ENCODE measurements at places on chromosomes 13 and 19. TPM values are rescaled to one million over a fixed set of nuclear protein-coding genes. Genes with fewer than 3 reads are reported as not detected.
A peak's percentile ranks its signal among the peaks of the same experiment; 100 is the strongest.

GRCh38 chr13:25186187-25186586 lies 14.1 kb upstream of the AMER2 start:
- no peaks in the 10 kb centered on the region for H3K4me1 ChIP-seq
- H3K27me3 ChIP-seq: no peaks in the 10 kb centered on the region
- DNase-seq: no peak
- no peak overlapping the region for H3K27ac ChIP-seq
- no peaks in the 10 kb centered on the region for H3K36me3 ChIP-seq

GRCh38 chr19:403221-404027 lies 5.5 kb downstream of the C2CD4C start:
- no peak for DNase-seq
- no peak overlapping the region for H3K4me3 ChIP-seq
- no peaks in the 10 kb centered on the region for H3K4me1 ChIP-seq
- H3K27me3 ChIP-seq: peaks cover 11% of the 10 kb centered on the region
- no peaks in the 10 kb centered on the region for H3K36me3 ChIP-seq

- H3K36me3 ChIP-seq: no peaks in the 10 kb centered on the region
- no peak overlapping the region for H3K4me3 ChIP-seq
- DNase-seq: no peak
- H3K27me3 ChIP-seq: no peaks in the 10 kb centered on the region
- no peak overlapping the region for H3K27ac ChIP-seq
Observed at GRCh38 chr19:41915021-41915775, 13.1 kb downstream of the ERFL start.

DNA sequence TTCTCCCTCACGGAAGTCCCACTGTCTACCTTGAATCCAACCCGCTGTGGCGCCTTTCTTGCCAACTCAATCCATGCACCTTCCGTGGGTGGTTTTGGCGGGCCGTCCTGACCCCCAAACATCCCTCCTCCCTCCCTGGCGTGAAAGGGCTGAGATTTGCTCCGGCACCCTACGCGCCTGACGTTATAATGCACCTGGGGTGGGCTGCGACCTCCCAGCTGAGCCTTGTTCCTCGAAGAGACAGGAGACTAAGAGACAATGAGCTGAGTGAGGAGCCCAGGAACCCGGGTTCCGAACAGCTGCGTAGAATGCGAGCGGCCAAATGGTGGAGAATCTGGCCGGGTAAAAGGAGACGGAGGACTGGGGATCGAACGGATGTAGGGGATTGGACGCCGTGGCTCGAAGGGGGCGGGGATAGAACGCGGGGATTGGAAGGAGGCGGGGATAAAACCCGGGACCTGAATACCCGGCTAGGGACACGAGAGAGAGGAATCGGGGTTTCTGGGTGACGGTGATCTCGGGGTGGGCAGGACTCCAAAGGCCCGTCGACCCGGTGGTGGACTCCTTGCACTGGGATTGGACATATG lies at the start of gene CPT1C:
Gene CPT1C (plus strand): TSS at position 461 of the 587 bp plus-strand sequence. CDS start 1,137 bp downstream, outside the sequence.
- H3K27me3 ChIP-seq: no peaks in the 10 kb centered on the region
- DNase-seq: peak; percentile 89
- H3K27ac ChIP-seq: peak within 1 kb of the TSS; percentile 77
- H3K4me1 ChIP-seq: peaks cover 32% of the 10 kb centered on the region
- peak within 1 kb of the TSS; percentile 39 for H3K4me3 ChIP-seq

DNA sequence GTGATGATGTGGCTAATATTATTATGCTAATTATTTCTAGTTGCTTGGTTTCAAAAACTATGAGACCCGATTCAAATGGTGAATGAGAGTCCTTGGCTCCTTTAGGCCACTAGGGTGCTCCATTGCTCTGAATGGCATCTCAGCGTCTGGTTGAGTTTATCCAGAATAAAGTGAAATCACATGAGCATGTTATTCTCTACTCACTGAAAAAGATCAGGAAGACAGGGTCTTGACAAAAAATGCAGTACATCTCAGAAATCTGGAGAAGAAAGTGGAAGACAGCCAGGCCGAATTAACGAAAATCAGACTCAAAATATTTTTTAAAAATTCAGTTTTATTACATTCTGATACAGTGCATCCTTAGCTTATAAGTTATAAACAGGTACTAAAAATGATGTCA lies 516.2 kb downstream of the MYO16 start:
- H3K27ac ChIP-seq: no peak overlapping the region
- H3K36me3 ChIP-seq: no peaks in the 10 kb centered on the region
- DNase-seq: peak; percentile 46
- no peaks in the 10 kb centered on the region for H3K4me1 ChIP-seq
- peaks cover 13% of the 10 kb centered on the region for H3K27me3 ChIP-seq
- H3K4me3 ChIP-seq: no peak overlapping the region

GRCh38 chr19:52626915-52627314 lies 11.2 kb downstream of the ZNF83 start:
- no peak overlapping the region for H3K27ac ChIP-seq
- peaks cover 7% of the 10 kb centered on the region for H3K36me3 ChIP-seq
- no peak overlapping the region for H3K4me3 ChIP-seq
- no peak for DNase-seq

DNA sequence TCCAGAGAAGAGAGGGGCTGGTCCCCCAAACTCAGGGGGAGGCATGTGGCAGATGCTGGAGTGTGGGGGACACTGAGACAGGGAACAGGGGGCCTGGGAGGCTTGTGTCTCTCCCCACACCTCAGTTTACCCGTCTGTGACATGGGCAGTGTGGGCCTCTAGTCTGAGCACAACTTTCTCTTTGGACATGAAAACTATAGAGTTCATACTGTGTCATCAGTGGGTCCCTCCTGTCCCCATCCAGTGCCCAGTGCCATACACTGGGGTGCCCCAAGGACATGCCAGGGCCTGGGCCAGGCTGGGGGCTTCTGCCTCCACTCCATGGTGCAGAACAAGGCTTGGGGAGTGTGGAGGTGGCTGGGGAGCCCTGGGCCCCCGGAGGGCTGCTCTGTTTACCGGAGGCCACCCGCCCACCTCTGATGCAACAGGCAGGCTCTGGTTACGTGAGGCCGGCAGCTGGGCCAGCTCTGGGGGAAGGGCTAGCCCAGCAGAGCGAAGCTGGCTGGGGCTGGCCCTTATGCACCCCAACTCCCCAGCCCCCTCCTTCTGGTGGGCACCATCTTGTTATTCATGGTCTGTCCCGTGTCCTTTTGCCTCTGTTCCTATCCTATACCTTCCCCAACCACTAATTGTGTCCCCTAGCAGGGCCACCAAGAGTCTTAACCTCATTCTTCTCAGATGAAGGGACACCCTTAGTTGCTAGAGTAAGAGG lies 1.9 kb upstream of the MEF2B start:
- no peak overlapping the region for H3K4me3 ChIP-seq
- no peaks in the 10 kb centered on the region for H3K4me1 ChIP-seq
- H3K27ac ChIP-seq: no peak overlapping the region
- peaks cover 4% of the 10 kb centered on the region for H3K36me3 ChIP-seq
- DNase-seq: peak; percentile 12

- DNase-seq: no peak
- H3K27ac ChIP-seq: no peak overlapping the region
- no peaks in the 10 kb centered on the region for H3K4me1 ChIP-seq
- H3K27me3 ChIP-seq: no peaks in the 10 kb centered on the region
Observed at GRCh38 chr19:38163419-38164290, 60.4 kb downstream of the DPF1 start.

DNA sequence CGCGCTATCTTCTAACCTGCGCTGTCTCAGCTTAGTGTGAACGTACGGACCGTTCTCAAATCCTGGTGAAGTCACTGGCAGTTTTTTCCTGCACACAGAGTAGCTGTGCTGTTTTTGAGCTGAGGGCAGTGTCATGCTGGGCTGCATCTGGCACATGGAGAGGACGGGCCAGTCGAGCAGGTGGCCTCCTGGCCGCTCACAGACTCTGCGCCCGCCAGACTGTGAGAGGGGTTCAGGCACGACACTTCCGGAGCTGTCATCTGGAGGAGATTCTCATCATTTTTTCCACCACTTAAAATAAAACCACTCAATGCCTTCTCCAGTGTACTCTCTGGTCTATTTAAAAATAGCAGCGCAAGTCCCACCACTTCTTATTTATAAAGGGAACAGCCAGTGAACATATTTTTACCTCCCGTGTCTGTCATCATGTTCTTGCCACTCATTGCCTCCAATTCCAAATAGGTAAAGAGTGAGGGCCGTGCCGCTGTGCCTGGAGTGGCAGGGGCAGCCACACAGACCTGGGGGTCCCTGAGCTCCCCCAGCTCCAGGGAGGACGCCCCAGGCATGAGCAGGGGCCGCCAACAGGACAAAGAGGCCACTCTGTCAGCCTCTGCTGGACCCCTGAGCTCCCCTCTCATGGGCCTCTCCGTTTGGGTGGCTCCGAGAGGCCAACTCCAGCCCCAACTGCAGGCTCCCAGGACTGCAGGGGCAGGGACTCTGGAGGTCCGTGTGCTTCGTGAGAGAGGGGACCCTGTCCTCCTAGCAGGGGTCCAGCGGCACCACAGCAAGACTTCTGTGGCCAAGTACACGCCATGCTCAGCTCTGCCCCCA lies 36.9 kb upstream of the GRTP1 start:
- H3K36me3 ChIP-seq: no peaks in the 10 kb centered on the region
- DNase-seq: peak; percentile 39
- no peaks in the 10 kb centered on the region for H3K4me1 ChIP-seq
- no peaks in the 10 kb centered on the region for H3K27me3 ChIP-seq

GRCh38 chr19:29089315-29089870 lies 123.6 kb downstream of the UQCRFS1 start:
- H3K4me1 ChIP-seq: no peaks in the 10 kb centered on the region
- H3K27ac ChIP-seq: no peak overlapping the region
- H3K36me3 ChIP-seq: no peaks in the 10 kb centered on the region
- H3K4me3 ChIP-seq: no peak overlapping the region
- no peaks in the 10 kb centered on the region for H3K27me3 ChIP-seq

DNA sequence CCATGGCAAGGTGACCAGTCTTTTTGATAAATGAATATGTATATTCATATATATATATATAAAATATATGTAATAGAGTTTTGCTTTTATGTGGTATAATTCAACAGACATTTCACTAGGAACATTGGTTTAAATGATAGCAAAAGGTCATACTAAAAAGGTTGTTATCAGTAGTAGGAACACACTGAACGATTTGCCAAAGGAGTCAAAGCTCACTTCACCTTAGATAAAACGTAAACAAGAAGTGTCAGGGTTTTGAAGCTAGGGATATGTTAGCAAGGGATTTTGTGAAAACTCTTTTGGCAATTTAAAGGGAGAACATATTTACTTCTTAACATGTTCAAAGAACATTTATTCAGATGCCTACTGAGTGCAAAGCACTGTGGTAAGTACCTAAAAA lies 8.0 kb upstream of the HS6ST3 start:
- no peak overlapping the region for H3K27ac ChIP-seq
- H3K27me3 ChIP-seq: peaks cover 9% of the 10 kb centered on the region
- H3K4me3 ChIP-seq: no peak overlapping the region
- no peaks in the 10 kb centered on the region for H3K4me1 ChIP-seq
- no peaks in the 10 kb centered on the region for H3K36me3 ChIP-seq

DNA sequence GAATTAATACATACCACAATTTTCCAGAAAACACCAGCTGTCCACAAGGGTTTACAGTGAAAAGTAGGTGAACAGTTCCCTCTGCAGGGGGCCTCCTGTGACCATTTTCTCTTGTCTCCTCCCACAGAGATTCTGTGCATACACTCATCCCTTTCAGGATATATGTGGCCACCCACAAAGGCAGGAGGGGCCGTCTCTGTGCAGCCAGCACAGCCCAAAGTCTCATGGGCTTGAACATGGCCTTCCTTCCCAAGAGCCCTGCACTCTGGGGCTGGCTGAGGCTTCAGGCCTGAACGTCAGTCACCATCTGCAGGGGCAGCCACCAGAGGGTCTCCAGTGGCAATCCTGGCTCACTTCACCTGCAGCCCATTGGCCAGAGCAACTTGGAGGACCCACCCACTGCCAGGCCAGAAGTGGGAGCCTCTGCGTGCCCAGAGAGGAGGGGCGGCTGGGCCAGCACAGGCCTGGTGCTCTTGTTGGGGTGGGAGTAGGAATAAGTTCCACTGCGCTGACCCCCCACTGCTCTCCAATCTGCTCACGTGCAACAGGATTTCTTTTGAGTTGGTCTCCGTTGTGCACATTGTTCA lies 25.1 kb downstream of the TMEM161A start:
- H3K4me1 ChIP-seq: peaks cover 5% of the 10 kb centered on the region
- no peaks in the 10 kb centered on the region for H3K27me3 ChIP-seq
- H3K4me3 ChIP-seq: no peak overlapping the region
- DNase-seq: peak; percentile 46
- H3K36me3 ChIP-seq: no peaks in the 10 kb centered on the region

- H3K4me3 ChIP-seq: no peak overlapping the region
- no peak overlapping the region for H3K27ac ChIP-seq
- H3K4me1 ChIP-seq: no peaks in the 10 kb centered on the region
- no peaks in the 10 kb centered on the region for H3K27me3 ChIP-seq
Observed at GRCh38 chr13:28458608-28459007, 36.3 kb downstream of the FLT1 start.

DNA sequence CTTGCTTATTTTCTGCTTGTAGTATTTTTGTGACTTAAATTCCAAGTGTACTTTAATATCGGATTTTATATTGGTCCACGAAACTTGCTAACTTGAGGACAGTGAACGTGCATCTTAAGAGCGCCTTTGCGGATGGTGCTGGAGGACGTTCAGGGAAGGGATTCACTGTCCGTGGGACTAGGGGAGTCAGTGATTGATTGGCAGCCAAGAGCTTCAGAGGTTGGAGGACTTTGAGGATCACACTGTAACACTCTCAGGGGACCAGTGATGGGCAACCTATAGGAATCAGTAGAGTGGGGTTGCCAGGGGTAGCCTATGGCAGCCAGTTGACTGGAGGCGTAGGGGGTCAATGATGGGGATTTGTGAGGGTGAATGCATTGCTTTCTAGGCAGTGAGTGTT lies 516 bp downstream of the ZNF175 start:
- H3K27ac ChIP-seq: no peak overlapping the region
- peak overlapping the region; percentile 73 for H3K4me3 ChIP-seq
- H3K4me1 ChIP-seq: peaks cover 13% of the 10 kb centered on the region
- no peaks in the 10 kb centered on the region for H3K36me3 ChIP-seq
- DNase-seq: no peak

GRCh38 chr13:51122868-51123566 lies 11.9 kb upstream of the C13orf42 start:
- H3K36me3 ChIP-seq: no peaks in the 10 kb centered on the region
- H3K4me3 ChIP-seq: no peak overlapping the region
- H3K27ac ChIP-seq: no peak overlapping the region
- no peaks in the 10 kb centered on the region for H3K27me3 ChIP-seq
- H3K4me1 ChIP-seq: no peaks in the 10 kb centered on the region

DNA sequence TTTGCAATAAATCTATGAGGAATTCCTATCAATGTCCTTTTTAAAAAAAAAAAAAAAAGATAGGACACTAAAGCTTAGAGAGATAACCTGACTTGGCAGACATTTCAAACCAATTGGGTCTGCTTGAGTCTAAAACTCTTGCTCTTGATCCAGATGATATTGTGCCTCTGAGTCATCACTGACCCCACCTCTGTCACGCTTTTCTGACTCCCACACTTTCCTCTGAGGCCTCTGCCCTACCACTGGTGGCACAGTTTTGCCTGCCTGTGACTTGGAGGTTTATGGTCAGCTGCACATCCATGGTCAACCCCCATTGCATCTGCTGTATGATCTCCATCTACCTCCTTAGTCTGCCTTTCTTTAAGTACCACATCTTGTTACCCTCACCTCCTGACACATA lies 328.7 kb downstream of the SPRY2 start:
- H3K27ac ChIP-seq: no peak overlapping the region
- H3K4me3 ChIP-seq: no peak overlapping the region
- peaks cover 7% of the 10 kb centered on the region for H3K4me1 ChIP-seq
- no peaks in the 10 kb centered on the region for H3K27me3 ChIP-seq
- no peak for DNase-seq

- no peak overlapping the region for H3K4me3 ChIP-seq
- H3K27ac ChIP-seq: no peak overlapping the region
- H3K27me3 ChIP-seq: no peaks in the 10 kb centered on the region
- no peaks in the 10 kb centered on the region for H3K4me1 ChIP-seq
Observed at GRCh38 chr13:72458701-72459100, 268.7 kb downstream of the MZT1 start.

The THAP8 gene
- 5.5 TPM for total RNA-seq

The EBI3 gene
- total RNA-seq: 5.9 TPM

The RPL21 gene
- total RNA-seq: 1,951 TPM

The ENOX1 gene
- 1.5 TPM for total RNA-seq

The TIMM44 gene
- total RNA-seq: 38.4 TPM

The ZNF570 gene
- 8.8 TPM for total RNA-seq

Data from lung (tissue), 17 donors.